ENCODE measurements at places on chromosomes 1 and 21.

GRCh38 chr1:243253926-243254232 is 1.2 kb downstream of the CEP170 start:
- peak overlapping the region; percentile 99 for H3K4me3 ChIP-seq
- peak overlapping the region; percentile 98 for H3K27ac ChIP-seq
- no peaks in the 10 kb centered on the region for H3K27me3 ChIP-seq
- H3K4me1 ChIP-seq, result peaks cover 3% of the 10 kb centered on the region
- no peak for DNase-seq

DNA sequence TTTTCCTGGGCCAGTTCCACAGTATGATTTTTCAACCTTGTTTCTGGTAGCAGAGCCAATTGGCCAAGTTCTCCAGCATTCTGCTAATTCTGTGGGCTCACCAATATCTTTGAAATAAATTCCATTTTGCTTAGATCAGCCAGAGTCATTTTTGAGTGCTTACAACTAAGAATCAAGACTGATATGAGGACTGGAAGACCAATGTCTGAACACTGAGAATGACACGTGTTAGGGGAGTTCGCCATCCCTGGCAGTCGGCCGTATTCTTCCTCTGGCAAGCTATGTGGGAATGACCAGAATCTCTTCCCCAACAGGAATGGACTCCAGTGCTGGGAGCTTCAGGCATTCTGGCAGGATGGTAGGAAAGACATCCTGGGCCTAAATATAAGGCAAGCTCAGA is 4.9 kb upstream of the TENT5C start:
- no peak for DNase-seq
- no peaks in the 10 kb centered on the region for H3K36me3 ChIP-seq
- no peak overlapping the region for H3K27ac ChIP-seq
- no peak overlapping the region for H3K4me3 ChIP-seq
- peaks cover 7% of the 10 kb centered on the region for H3K4me1 ChIP-seq

- H3K27me3 ChIP-seq, result no peaks in the 10 kb centered on the region
- no peak overlapping the region for H3K27ac ChIP-seq
- no peak overlapping the region for H3K4me3 ChIP-seq
- H3K4me1 ChIP-seq, result no peaks in the 10 kb centered on the region
Measured at GRCh38 chr1:65289449-65289848, 19.9 kb upstream of the DNAJC6 start.

- H3K36me3 ChIP-seq, result no peaks in the 10 kb centered on the region
- H3K27ac ChIP-seq, result no peak overlapping the region
- H3K4me3 ChIP-seq, result no peak overlapping the region
Measured at GRCh38 chr1:148353461-148354283, 129.4 kb downstream of the PPIAL4G start.

GRCh38 chr21:45431781-45432572 is 27.0 kb downstream of the COL18A1 start:
- H3K27ac ChIP-seq, result peak overlapping the region; percentile 64
- peaks cover 12% of the 10 kb centered on the region for H3K36me3 ChIP-seq
- DNase-seq, result no peak
- no peaks in the 10 kb centered on the region for H3K27me3 ChIP-seq
- H3K4me3 ChIP-seq, result no peak overlapping the region

- H3K27ac ChIP-seq, result peak overlapping the region; percentile 17
- no peak for DNase-seq
- no peaks in the 10 kb centered on the region for H3K27me3 ChIP-seq
Measured at GRCh38 chr1:116690396-116690848, 22.9 kb upstream of the IGSF3 start.

GRCh38 chr1:84742653-84743052 is 52.4 kb upstream of the SSX2IP start:
- no peaks in the 10 kb centered on the region for H3K4me1 ChIP-seq
- no peaks in the 10 kb centered on the region for H3K36me3 ChIP-seq
- H3K4me3 ChIP-seq, result no peak overlapping the region
- DNase-seq, result no peak

GRCh38 chr1:22164841-22165808 is 22.2 kb upstream of the WNT4 start:
- no peak overlapping the region for H3K27ac ChIP-seq
- H3K4me1 ChIP-seq, result peaks cover 4% of the 10 kb centered on the region
- no peak overlapping the region for H3K4me3 ChIP-seq
- no peaks in the 10 kb centered on the region for H3K27me3 ChIP-seq
- no peaks in the 10 kb centered on the region for H3K36me3 ChIP-seq

GRCh38 chr1:117164209-117164608 is 42.7 kb upstream of the TRIM45 start:
- H3K4me3 ChIP-seq, result no peak overlapping the region
- H3K27ac ChIP-seq, result no peak overlapping the region
- no peaks in the 10 kb centered on the region for H3K4me1 ChIP-seq
- no peak for DNase-seq
- H3K36me3 ChIP-seq, result no peaks in the 10 kb centered on the region
- no peaks in the 10 kb centered on the region for H3K27me3 ChIP-seq

- no peak overlapping the region for H3K4me3 ChIP-seq
- H3K27me3 ChIP-seq, result no peaks in the 10 kb centered on the region
- no peaks in the 10 kb centered on the region for H3K4me1 ChIP-seq
- DNase-seq, result no peak
- H3K27ac ChIP-seq, result no peak overlapping the region
Measured at GRCh38 chr1:68918563-68918962, 421.7 kb upstream of the DEPDC1 start.

- H3K27ac ChIP-seq, result no peak overlapping the region
- H3K4me1 ChIP-seq, result no peaks in the 10 kb centered on the region
- no peak overlapping the region for H3K4me3 ChIP-seq
- H3K36me3 ChIP-seq, result no peaks in the 10 kb centered on the region
- H3K27me3 ChIP-seq, result no peaks in the 10 kb centered on the region
Measured at GRCh38 chr1:226017070-226017469, 17.9 kb upstream of the SDE2 start.

GRCh38 chr1:18732686-18733085 is 102.0 kb downstream of the PAX7 start:
- H3K27me3 ChIP-seq, result no peaks in the 10 kb centered on the region
- no peak overlapping the region for H3K4me3 ChIP-seq
- no peak overlapping the region for H3K27ac ChIP-seq
- peaks cover 8% of the 10 kb centered on the region for H3K36me3 ChIP-seq

DNA sequence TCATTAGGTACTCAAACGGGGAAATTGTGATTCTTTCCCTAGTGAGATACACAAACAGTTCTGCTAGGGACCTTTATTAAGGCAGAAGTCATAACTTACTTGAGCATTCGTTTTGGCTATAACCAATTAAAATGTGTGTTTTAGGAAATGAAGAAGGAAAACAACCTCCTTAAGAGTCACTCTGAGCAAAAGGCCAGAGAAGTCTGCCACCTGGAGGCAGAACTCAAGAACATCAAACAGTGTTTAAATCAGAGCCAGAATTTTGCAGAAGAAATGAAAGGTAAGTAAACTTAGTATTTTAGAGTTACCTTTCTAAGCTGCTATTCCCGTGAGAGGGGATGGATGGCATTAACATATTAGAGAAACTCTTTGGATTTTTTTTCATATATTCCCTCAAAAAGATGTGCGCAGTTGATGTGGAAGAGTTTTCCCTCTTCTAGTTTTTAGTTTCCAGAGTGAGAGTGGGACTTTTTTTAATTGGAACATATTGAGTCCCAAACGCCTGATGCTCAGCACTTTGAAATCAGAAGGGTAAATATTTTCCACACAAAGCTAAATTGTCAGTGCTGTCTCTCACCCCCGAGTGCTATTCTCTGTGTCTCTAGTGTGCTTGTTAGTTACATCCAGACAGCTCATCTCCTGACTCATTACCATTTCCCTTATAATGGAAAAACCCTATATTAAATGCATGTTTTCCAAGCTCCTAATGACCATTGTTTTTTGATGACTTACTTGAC is 34.9 kb downstream of the CENPF start:
- H3K27ac ChIP-seq, result no peak overlapping the region
- H3K4me1 ChIP-seq, result no peaks in the 10 kb centered on the region
- no peak for DNase-seq
- H3K36me3 ChIP-seq, result no peaks in the 10 kb centered on the region

DNA sequence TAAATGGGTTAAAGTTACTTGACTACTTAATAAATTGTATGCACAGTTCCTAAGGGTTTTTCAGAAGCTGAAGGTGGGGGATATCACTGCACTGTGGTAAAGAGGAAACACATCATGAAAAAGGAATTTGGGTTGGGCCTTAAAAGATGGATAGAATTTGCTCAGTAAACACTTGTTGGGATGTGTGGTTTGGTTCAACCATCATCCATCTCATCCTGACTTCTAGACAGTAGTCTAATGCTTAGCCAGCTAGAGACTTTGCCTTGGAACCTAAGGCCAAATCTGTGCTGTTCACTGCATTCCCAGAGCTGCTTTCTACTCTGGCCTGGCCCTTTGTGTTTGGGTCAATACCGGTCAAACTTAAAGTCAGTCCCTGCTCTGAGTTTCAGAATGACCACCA is 30.6 kb downstream of the LY9 start:
- no peak for DNase-seq

- no peaks in the 10 kb centered on the region for H3K4me1 ChIP-seq
- peaks cover 47% of the 10 kb centered on the region for H3K36me3 ChIP-seq
- no peak overlapping the region for H3K4me3 ChIP-seq
Measured at GRCh38 chr1:54846716-54847284, 40.2 kb downstream of the DHCR24 start.

DNA sequence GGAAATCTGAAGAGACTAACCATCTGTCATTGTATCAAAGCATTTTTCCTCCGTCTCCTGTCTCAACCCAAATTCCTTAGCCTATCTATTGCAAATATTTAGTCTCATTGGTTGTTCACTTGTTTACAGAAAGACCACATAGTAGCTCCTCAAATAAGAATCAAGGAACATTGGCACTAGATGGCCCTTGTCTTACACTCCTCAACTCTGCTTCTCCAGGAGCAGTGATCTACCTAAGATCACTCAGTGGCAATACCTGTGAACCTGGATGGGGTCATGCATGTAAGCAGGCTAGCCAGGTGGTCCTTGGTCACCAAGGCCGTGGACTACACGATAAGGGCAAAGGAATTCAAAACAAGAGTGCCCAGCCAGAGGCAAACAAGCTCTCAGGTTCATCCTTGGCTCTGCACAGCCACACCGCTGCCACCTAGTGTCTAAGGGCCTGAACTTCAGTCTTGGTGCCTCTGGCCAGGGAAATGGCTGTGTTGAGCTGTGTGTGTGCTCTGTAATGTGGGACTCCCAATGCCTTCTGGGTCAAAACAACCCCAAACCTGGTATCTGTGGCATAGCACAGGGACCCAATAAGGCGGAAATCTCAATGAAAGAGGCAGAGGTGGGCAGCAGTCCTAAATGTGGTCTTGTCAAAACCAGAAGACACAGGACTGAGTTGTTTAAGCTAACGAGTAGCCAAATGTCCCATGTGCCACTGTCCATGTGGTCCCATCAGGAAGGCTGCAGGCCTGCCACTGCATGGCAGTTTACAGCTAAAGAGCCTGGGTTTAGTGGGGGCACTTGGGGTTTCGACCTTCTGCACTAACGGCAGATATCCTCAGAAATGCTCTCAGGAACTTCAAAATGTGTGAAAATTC is 54.5 kb downstream of the GPR161 start:
- H3K27me3 ChIP-seq, result no peaks in the 10 kb centered on the region
- peaks cover 21% of the 10 kb centered on the region for H3K36me3 ChIP-seq
- DNase-seq, result peak; percentile 54
- peaks cover 12% of the 10 kb centered on the region for H3K4me1 ChIP-seq
- H3K27ac ChIP-seq, result no peak overlapping the region
- H3K4me3 ChIP-seq, result no peak overlapping the region

DNA sequence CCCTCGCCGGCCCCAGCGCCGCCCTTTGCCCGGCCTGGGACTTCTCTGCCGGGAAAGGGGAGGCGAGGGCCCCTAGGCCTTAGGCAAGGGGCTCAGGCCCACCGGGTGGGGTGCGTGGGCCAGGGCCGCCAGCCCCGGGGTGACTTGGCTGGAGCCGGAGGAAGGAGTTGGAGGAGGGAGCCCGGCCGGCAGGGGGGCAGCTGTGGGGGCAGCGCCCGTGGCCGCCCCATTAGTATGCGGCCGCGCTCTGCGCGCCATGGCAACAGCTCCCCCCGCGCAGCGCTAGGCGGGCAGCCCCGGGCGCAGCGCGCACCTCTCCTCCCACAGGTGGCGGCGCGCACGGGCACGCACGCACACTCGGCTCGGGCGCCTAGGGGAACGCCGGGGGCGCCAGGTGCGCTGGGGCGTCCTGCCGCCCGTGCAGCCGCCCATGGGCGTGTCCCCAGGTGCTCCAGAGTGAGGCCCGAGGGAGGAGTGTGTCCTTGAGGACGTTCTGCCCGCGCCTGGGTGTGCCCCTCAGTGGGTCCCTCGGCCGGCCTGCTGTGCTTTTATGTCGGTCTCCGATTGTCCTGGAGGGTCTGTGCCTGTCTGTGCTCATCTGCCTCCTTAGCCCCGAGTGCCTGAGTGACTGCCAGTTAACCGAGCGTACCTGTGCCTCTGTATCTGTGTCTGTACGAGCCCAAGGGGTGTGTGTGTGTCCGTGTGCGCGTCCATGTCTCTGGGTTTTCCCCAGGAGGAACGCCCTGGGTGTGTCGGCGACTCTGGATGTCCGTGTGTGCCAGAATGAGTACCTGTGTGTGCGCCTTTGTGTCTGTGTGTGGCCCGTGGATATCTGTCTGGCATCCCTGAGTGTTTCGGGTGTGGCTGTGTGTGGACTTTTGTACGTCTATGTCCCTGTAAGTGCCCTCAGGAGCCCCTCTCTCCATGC is 38.2 kb upstream of the WASF2 start:
- H3K36me3 ChIP-seq, result peaks cover 21% of the 10 kb centered on the region
- peak overlapping the region; percentile 35 for H3K4me3 ChIP-seq
- H3K27me3 ChIP-seq, result no peaks in the 10 kb centered on the region

GRCh38 chr1:61839679-61840078 is 97.4 kb downstream of the PATJ start:
- no peak for DNase-seq
- no peak overlapping the region for H3K27ac ChIP-seq
- no peaks in the 10 kb centered on the region for H3K27me3 ChIP-seq
- no peak overlapping the region for H3K4me3 ChIP-seq

GRCh38 chr21:27306791-27307775 is 340.2 kb upstream of the ADAMTS5 start:
- no peaks in the 10 kb centered on the region for H3K36me3 ChIP-seq
- no peak for DNase-seq
- H3K27ac ChIP-seq, result no peak overlapping the region

- no peaks in the 10 kb centered on the region for H3K27me3 ChIP-seq
- no peak overlapping the region for H3K4me3 ChIP-seq
- H3K4me1 ChIP-seq, result peaks cover 4% of the 10 kb centered on the region
- no peak for DNase-seq
- no peaks in the 10 kb centered on the region for H3K36me3 ChIP-seq
- H3K27ac ChIP-seq, result no peak overlapping the region
Measured at GRCh38 chr21:45236481-45236880, 51.2 kb downstream of the POFUT2 start.

- H3K4me3 ChIP-seq, result peak overlapping the region; percentile 28
- H3K27me3 ChIP-seq, result no peaks in the 10 kb centered on the region
- peaks cover 10% of the 10 kb centered on the region for H3K4me1 ChIP-seq
- DNase-seq, result no peak
Measured at GRCh38 chr1:41241354-41241748, 755 bp downstream of the SCMH1 start.

- H3K27ac ChIP-seq, result no peak overlapping the region
- H3K4me1 ChIP-seq, result peaks cover 11% of the 10 kb centered on the region
- H3K4me3 ChIP-seq, result no peak overlapping the region
- no peaks in the 10 kb centered on the region for H3K27me3 ChIP-seq
- H3K36me3 ChIP-seq, result peaks cover 14% of the 10 kb centered on the region
Measured at GRCh38 chr1:30962609-30963508, 54.3 kb upstream of the SDC3 start.
